ENCODE measurements at places on chromosomes 11 and 22.
A peak's percentile ranks its signal among the peaks of the same experiment; 100 is the strongest.

DNA sequence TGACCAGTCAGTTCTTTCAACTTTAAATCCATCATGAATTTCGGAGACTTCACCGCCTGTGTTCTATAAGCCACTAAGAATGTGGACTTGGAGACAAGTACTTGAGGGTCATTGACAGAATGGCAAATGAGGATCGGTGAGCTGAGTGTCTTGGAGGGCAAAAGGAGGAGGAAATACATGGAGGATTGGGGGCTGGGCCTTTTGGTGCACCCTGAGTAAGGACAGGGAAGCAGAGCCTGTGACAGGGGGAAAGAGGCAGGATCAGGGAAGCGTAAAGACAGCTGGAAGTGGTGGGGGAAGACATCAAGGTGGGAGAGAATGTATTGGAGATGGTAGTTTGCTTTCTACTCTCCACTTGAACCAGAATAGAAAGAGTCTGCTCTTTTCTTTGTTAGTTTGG is 70.4 kb upstream of the MTMR2 start:
- no peak for DNase-seq

GRCh38 chr22:23263651-23264555 is 83.6 kb downstream of the BCR start:
- DNase-seq: no peak

- no peak for DNase-seq
Measured at GRCh38 chr22:48742191-48742555, 1085.5 kb downstream of the BRD1 start.

GRCh38 chr11:69995697-69996096 is 82.4 kb upstream of the ANO1 start:
- no peak for DNase-seq

GRCh38 chr11:79054636-79055035 is 386.2 kb downstream of the TENM4 start:
- DNase-seq: no peak

GRCh38 chr11:134522782-134523570 is 110.9 kb upstream of the B3GAT1 start:
- no peak for DNase-seq

- no peak for DNase-seq
Measured at GRCh38 chr11:75740681-75741080, 23.0 kb downstream of the MOGAT2 start.

DNA sequence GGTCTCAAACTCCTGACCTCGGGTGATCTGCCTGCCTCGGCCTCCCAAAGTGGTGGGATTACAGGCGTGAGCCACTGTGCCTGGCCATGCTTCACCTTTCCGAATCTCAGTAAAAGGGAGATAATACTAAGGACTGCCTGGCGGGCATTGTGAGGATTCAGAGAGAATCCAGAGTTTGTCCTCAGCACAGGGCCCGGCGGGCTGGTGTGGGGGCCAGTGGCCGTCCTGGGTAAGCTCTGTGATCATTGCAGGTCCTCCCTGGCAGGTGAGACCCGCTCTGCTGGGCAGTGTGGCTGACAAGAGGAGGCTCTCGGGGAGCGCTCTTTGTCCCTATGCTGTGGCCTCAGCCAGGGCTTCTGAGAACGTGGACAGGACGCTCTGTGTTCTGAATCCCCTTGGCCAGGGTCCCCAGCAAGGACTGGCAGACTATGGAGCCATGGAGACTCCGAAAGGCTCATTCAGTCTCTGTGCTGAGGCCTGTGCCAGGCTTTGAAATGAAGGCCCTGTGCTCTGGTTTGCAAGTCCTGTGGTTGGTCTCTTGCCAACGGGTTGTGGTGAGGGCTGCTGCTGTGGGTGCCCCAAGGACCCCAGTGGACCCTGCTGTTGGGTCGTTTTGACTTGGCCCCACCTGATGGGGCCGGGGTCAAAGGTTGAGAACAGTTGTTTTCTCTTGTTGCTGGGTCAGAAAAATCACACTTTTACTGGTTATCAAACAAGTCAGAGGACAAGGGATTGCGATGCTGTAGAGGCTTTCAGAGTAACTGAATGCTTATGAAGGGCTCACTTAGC is 2.1 kb downstream of the TPCN2 start:
- no peak for DNase-seq

- no peak for DNase-seq
Measured at GRCh38 chr11:129375751-129376657, at the start of gene BARX2. Gene BARX2, plus strand, starts transcription at chr11:129375848. Its CDS starts 188 bp downstream, at chr11:129376036.

- DNase-seq: no peak
Measured at GRCh38 chr11:72869831-72870230, 55.6 kb downstream of the ATG16L2 start.

DNA sequence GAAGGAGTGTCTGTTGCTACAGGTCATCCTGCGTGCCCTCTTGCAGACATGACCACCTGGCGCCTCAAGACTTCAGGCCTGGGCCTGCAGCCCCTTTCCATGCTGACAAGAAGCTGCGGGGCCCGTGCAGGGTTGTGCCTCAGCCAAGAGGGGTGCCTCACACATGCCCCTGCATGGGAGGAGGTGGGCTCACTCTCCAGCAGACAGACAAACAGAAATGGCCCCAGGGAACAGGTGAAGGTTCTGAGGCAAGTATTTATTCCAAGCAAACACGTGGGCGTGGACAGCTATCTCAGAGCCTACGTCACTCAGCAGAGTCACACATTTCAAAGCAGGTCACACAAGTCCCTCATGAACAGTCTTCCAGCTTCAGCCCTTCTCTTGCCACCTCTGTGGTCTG is 5.9 kb upstream of the SYCE3 start:
- DNase-seq: no peak

DNA sequence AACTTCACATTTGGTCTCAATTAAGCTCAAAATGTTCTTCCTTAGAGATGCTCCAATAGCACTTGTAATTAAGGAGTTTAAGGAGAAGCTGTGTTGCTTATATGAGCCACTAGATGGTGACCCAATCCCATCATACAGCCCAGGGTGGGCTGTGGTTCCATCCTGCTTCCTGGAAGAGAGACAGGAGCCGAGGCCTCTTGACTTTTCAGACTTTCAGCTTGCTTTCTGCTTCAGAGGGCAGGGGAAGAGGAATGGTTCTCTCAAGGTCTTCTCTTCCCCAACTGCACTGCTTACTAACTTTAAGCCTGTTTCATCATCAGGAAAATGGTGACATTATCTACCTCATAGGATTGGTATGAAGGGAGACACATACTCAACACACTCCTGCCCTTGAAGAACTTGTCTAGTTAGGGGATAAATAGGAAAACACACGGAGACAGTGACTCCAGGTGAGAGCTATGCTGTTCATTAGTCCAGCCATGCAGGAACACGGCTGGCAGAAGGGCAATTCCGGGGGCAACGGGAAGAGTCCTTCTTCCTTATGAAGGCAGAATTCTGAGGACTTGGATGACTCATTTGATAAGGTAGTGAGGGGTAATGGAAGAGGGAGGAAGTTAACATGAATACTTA is 20.1 kb downstream of the TMEM218 start:
- DNase-seq: peak; percentile 2

GRCh38 chr11:85748455-85748891 is 62.5 kb downstream of the SYTL2 start:
- no peak for DNase-seq

DNA sequence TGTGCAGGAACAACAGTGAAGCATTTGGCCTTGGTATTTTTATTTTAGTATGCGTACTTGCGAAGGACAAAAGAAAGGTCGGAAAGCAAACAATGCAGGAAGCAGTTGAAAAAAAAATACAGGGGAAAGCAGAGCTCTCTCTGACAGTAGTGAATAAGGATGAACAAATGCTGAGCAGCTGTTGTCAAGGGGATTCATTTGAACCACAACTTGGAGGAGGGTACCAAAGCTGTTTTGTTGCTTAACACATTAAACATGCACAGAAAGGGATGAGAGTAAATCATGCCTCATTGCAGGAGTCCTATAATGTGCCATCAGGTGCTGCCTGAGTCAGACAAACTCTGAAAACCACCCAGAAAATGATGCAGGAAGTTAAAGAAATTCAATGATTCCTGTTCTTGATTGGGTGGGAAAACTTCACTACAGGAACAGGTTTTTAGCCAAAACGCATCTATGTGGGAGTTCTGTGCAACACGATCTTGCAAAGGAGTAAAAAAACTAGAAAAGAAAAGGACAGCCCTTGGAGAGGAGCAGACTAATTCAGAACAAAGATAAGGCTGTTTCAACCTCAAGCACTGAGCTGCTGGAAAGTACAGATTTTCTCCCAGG is 2113.5 kb downstream of the LRRC4C start:
- no peak for DNase-seq

DNA sequence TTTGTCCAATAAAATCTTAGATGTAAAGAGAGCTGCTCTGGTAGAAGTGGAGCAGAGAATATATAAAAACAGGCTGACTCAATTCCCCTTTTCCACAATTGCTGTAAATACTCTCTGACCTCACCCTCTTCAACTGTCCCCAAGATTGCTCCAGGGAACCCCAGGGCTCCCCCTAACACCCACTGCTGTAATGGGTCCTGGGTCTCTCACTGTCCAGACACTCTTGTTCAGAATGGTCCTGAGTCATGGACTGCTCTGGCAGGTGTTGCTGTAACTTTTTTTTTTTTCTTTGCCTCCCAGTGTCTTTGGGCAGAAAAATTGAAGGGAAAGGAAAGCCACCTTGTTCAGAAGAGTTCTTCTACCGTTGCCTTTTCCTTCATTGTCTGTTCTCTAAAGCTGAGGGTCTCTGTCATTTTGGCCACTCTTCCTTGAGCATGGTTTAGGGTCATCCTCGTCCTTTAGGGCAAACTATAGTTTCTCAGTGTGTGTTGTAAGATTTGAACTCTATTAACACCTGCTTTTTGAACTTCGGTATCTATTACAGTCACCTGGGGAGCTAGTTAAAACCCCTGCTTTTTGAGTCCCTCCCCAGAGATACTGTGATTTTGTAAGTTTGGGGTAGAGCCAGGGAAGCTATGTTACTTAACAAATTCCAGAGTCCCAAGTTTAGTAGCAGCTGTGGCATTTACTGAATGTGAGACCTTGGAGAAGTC is 209.5 kb downstream of the NAV2 start:
- no peak for DNase-seq

GRCh38 chr11:116792869-116793771 is 1.4 kb upstream of the APOA5 start:
- DNase-seq: no peak

DNA sequence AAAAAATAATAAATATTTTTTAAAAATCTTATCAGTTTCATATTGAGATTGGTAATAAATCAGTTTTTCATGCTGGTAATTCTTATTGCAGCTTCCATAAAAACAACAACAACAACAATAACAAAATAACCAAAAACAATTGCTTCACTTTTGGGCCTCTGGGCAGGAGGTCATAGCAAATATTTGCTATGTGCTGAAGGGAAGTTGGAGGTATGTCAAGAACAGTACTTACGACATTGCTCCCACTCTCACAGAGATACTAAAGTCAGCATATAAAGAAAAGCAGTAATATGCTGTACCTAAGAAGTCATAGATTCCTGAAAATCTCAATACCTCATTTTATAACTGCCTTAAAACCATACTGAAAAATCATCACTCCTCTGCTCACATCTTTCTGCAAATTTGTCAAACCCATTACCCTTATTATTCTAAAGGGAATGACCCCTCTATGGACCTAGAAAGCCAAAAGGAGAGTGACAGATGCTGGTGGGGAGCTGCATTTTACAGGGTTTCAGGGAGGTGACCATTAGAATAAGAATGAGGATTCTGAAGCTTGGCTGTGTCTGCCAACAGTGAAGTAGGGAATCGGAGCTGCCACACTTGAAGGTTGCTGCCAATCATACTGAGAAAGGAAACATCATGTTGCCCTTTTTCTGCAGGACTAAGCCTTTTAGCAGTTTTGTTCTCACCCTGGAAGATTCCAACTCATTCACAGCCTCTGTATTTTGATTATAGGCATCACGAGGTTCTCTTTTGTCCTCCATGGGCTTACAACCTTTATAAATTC is 742.9 kb downstream of the LRRC4C start:
- no peak for DNase-seq

- peak; percentile 24 for DNase-seq
Measured at GRCh38 chr11:27291302-27291889, 71.6 kb downstream of the CCDC34 start.

All from NCI-H2171 (cell line).